ENCODE measurements at places on chromosomes 1 and 21.

DNA sequence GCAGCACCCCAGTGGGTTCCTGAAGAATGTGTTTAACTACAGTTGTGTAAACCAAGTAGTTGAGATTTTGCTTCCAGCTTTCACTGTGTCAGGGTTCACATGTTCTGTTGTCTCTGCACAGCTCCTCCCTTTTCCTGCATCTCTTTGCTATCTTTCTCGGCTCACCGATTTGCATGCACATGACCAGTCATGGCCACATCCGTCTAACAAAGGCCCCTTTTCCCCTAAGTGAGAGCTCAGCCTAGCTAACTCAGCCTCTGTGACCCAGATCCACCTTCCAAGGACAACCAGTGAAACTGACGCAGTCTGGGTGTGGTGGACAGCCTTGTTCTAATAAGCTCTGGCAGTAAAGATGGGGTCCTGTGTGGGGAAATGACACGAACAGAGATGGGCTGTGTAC, 101.1 kb downstream of the ZP4 start:
- no peak for DNase-seq
- no peaks in the 10 kb centered on the region for H3K27me3 ChIP-seq
- H3K4me1 ChIP-seq: no peaks in the 10 kb centered on the region
- H3K27ac ChIP-seq: no peak overlapping the region
- H3K4me3 ChIP-seq: no peak overlapping the region
- no peaks in the 10 kb centered on the region for H3K36me3 ChIP-seq

DNA sequence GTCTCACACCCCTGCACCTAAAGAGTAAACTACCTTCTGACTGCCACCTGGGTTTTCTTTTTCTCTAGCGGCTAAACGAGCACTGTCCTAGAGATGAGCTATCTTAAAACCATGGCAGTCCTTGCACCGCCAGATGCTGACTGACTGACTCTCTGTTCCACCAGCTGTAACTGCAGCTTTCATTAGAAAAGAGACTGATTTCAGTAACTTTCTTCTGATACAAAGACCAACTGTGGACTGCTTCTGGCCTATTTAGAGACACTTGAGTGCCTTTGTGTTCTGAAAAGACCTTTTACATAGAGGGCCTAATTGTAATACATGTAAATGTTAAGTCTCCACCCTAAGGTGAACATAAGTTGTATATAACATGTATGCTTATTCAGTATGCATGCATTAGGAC, 152.5 kb downstream of the DISC1 start:
- DNase-seq: no peak
- H3K27ac ChIP-seq: no peak overlapping the region
- peaks cover 6% of the 10 kb centered on the region for H3K36me3 ChIP-seq
- H3K4me3 ChIP-seq: no peak overlapping the region

DNA sequence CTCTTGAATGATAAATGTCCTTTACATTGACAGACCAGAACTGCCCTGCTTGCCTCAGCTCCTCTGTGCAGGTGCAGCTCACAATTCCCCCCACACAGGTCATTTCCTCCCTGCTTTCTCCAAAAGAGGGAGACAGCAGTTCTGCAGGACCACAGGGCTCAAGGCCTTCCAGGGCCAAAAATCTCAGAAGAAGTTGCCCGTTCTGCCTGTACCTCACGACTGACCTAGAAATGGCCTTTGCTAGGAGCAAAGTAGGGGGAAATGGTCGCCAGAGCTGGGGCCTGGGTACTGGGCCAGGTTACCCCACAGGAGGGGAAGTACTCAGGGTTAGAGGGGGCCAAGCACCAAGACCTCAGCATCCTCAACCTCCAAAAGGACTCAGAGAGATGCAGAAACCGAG, 11.1 kb downstream of the RNU1-2 start:
- H3K4me3 ChIP-seq: no peak overlapping the region
- DNase-seq: no peak
- no peaks in the 10 kb centered on the region for H3K36me3 ChIP-seq
- H3K4me1 ChIP-seq: peaks cover 18% of the 10 kb centered on the region

- peak within 1 kb of the TSS; percentile 81 for H3K27ac ChIP-seq
- H3K4me1 ChIP-seq: peaks cover 12% of the 10 kb centered on the region
- H3K27me3 ChIP-seq: no peaks in the 10 kb centered on the region
- no peak for DNase-seq
- peak within 1 kb of the TSS; percentile 78 for H3K4me3 ChIP-seq
These were observed at the start of gene GBP4 for GRCh38 chr1:89198491-89199072. Gene GBP4 (minus strand): TSS chr1:89198942. CDS start chr1:89198834, 108 bp downstream.

DNA sequence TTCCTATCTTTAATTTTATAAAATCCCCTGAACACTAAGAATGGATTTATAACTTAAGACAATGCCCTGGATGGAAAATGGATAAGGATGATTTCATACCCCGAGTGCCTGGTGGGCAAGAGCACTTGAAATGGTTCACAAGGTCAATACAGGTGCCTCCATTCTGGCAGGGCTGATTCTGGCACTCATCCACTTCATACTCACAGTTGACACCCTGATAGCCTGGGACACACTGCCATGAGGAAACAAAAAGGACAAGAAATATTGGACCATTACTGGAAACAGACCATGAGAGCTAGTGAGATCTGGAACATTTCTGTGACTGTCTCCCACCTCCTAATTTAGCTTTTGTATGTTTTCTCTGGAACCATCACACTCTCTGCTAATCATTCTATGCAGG, 39.1 kb upstream of the ADAM30 start:
- no peak overlapping the region for H3K4me3 ChIP-seq
- H3K27ac ChIP-seq: no peak overlapping the region
- no peaks in the 10 kb centered on the region for H3K4me1 ChIP-seq
- H3K36me3 ChIP-seq: peaks cover 64% of the 10 kb centered on the region
- no peaks in the 10 kb centered on the region for H3K27me3 ChIP-seq
- no peak for DNase-seq

Data from effector memory CD4-positive, alpha-beta T cell (primary cell).